Glutamatergic neuron (in vitro differentiated cells): ENCODE measurements at places on chromosomes 2 and 18. TPM values are rescaled to one million over a fixed set of nuclear protein-coding genes. Genes with fewer than 3 reads are reported as not detected.

The MROH2A gene
- not detected for total RNA-seq

The ZNF2 gene
- total RNA-seq: 3.3 TPM

The GRHL1 gene
- total RNA-seq: 4.3 TPM

The SPAG16 gene
- total RNA-seq: 18.1 TPM

The TTC39C gene
- total RNA-seq: 29.2 TPM

The CRACDL gene
- 2.1 TPM for total RNA-seq

The IHH gene
- total RNA-seq: not detected

The FHOD3 gene
- total RNA-seq: 21.2 TPM

The IL36G gene
- not detected for total RNA-seq

The MIB1 gene
- 228 TPM for total RNA-seq

The SLC5A7 gene
- 0.27 TPM for total RNA-seq

The RAX gene
- total RNA-seq: not detected

The NPHP1 gene
- total RNA-seq: 2.5 TPM

The MC4R gene
- total RNA-seq: not detected

The SKOR2 gene
- total RNA-seq: 6.7 TPM

The IL1F10 gene
- not detected for total RNA-seq

The SCG2 gene
- total RNA-seq: 38.7 TPM

The DCAF17 gene
- total RNA-seq: 17.0 TPM

The GAREM2 gene
- total RNA-seq: 49.3 TPM

The COL3A1 gene
- not detected for total RNA-seq

The SCN7A gene
- total RNA-seq: 0.32 TPM

The SMCHD1 gene
- total RNA-seq: 34.4 TPM

The RUFY4 gene
- total RNA-seq: not detected

The SLC30A3 gene
- 1.3 TPM for total RNA-seq

The PSMA8 gene
- not detected for total RNA-seq

The ADI1 gene
- 16.0 TPM for total RNA-seq

The CLEC4F gene
- total RNA-seq: 0.66 TPM

The WNT6 gene
- total RNA-seq: 0.66 TPM

The FAM110C gene
- total RNA-seq: not detected

The IDH1 gene
- 308 TPM for total RNA-seq

The UGT1A6 gene
- total RNA-seq: not detected

The GMPPA gene
- total RNA-seq: 23.2 TPM

The CDH19 gene
- total RNA-seq: not detected

The VIT gene
- total RNA-seq: not detected

The NT5DC4 gene
- not detected for total RNA-seq

The CDK5R2 gene
- total RNA-seq: 46.1 TPM

The LRRTM1 gene
- 3.8 TPM for total RNA-seq

The NDC80 gene
- total RNA-seq: 7.7 TPM

The CXCR1 gene
- not detected for total RNA-seq

The RAB6C gene
- 0.25 TPM for total RNA-seq

The MEIS1 gene
- 4.8 TPM for total RNA-seq

The ERFE gene
- 12.2 TPM for total RNA-seq

The SERPINB3 gene
- not detected for total RNA-seq

The TMEM237 gene
- 68.8 TPM for total RNA-seq

The COX5B gene
- total RNA-seq: 207 TPM

The NT5C1B gene
- not detected for total RNA-seq

The GEN1 gene
- total RNA-seq: 44.4 TPM

The HMSD gene
- not detected for total RNA-seq

The R3HDM1 gene
- total RNA-seq: 57.7 TPM

The MOCOS gene
- 1.3 TPM for total RNA-seq

The GREB1 gene
- total RNA-seq: 134 TPM
